ENCODE measurements at places on chromosomes 16 and 17.

DNA sequence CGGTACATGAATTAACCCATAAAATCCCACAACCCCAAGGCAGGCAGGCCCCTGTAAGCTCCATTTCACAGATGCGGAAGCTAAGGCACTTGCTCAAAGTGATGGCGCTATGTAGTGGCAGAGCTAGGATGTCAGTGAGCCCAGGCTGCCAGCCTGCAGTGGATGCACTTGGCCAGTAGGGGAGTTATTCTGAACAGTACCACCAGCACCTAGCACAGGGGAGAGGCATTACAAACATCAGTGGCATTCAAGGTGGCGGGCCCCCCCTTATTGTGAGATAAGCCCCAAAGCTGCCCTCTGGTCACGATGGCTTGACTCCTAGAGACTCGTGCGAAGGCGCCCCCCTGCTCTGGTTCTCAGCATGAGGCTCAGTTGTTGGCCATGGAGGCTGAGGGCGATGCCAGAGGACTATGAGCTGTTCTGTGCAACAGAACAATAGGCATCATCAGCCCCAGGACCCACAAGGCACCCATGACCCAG is 33.8 kb downstream of the GTF3C1 start:
- DNase-seq, result no peak

DNA sequence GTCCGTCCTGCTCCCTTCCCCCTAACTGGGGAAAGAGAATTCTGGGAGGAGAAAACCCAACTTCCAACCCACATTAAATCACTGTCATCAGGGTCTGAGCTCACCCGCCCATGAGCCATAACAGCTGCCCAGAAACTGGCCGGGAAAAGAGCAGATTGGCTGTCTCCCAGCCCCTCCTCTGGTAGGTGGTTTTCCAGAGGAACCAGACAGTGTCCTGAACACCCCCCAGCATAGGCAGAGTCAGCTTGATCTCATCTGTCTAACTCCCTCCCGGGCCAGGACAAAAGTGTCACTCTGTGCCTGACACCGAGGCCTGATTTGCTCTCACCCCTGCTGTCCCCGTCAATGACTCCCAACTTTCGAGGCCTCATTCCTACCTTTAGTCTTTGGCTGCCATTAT is 197.0 kb downstream of the AXIN2 start:
- no peak for DNase-seq

GRCh38 chr17:27326051-27326450 is 32.1 kb downstream of the WSB1 start:
- no peak for DNase-seq

DNA sequence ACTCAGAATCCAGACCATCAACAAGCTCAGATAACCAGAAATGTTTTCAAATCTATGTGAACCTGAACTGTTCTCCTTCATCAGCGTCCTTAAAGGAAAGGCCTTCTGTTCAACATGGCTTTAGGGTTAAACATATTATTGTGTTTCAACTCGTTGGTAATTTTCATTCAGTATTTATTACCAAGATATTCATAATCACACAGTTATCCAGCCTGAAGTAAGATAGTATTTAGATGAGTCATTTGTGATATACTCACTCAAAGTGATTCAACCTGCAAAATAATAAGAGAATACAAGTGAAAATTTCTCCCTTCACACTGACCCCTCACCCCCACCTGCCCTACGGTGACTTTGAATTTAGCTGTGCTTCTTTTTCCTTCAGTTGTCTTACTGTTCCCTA is 3.0 kb downstream of the CYLD start:
- DNase-seq, result no peak

DNA sequence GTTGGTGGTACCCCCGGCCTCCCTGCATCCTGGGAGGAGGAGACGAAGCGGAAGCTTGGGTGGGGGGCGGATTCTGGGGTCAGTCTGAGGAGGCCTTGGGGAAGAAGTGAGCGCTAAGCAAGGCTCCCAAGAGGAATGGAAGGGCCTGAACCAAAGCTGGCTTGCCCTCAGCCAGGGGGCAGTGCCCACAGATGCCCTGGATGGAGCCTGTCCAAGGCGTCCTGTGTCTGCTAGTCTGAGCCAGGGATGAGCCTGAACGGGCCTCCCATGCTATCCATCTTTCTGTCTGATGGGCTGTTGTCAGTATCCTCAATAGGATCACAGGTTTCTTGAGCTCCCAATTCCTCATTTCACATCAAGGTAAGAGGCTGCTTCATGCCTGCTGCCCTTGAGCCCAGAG is 122.3 kb upstream of the LHX1 start:
- DNase-seq, result no peak

DNA sequence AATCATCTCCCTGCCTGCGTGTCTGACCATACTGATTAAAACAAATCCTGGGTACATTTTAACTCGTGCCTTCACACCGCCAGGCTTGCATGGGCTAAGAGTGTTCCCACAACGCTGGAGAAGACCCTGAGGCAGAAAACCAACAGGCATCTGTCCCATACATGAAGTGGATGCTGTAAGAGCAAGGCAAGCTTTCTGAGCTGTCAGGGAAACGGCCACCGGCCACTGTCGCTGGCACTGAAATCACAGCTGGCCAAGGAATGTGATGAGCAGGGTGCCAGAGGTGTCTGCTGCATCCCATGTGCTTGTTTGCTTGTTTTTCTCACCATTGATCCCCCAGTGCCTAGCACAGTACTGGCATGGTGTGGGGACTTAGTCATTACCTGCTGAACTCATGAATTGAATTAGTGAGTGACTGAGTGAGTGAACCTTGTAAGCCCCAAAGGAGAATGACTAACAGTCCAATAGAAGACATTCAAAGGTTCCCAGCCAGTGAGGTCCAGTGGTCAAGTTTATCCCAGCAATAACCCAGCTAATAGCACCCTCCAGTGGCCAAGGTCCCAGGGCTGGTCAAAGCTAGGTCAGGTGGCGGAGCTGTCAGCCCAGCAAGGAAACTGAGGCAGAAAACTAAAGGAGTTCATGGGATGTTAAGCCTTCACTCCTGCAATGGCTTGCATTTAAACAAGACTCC is 92.7 kb upstream of the CDH5 start:
- peak; percentile 62 for DNase-seq

- no peak for DNase-seq
These were observed 29.0 kb upstream of the LGALS9 start for GRCh38 chr17:27601975-27602302.

DNA sequence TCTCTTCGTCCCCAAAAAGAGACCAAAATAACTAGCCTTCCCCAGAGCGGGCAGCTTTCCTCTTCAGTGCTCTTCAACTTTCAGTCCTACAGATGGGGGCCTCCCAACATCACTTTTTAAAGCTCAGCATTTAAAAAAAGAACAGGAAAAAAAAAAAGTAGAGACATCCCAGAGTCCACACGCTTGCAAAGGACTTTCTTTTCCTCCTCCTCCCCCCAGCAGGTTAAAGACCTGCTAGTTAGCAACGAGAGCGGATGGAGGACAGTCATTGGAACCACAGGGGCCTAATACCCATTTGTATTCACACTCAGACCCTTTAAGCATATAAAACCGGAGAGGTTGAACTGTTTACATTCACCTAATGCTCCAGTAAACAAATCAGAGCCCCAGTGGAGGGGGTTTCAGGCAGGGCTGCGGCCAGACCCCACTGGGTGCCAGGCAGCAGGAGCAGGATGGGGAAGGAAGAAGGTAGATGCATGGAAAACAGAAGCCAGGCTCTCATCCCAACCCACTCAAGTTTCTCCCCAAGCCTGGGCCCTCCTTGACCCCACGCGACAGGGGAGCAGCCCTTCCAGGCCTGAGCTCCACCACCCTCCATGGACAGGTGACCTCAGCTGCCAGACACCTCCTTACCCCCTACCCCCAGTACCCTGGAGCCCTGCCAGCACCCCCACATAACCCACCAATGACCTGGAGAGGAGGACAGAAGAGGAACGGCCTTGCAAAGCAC is 15.2 kb downstream of the ZFHX3 start:
- DNase-seq, result no peak

DNA sequence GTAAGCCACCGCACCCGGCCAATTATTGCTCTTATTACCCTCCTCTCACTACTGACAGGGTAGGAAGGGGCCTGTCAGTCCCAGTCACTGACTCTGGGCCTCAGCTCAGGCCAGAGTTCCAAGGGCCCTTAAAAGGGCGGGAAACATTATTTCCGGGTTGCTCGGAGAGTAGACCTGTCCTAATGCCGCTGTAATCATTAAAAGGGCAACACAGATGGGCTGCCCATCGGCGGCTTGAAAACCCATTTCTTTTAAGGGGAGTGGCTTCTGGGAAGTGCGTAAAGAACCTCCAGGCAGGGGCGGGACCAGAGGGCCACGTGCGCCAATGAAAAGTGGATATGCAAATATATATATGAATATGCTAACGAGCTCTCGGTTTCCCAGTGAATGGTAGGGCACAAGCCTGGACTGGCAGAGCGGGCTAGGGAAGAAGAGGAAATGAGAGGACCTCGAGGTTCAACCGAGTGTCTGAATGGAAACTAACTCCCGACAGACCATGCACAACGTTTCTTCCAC is 26.6 kb downstream of the PIPOX start:
- no peak for DNase-seq

DNA sequence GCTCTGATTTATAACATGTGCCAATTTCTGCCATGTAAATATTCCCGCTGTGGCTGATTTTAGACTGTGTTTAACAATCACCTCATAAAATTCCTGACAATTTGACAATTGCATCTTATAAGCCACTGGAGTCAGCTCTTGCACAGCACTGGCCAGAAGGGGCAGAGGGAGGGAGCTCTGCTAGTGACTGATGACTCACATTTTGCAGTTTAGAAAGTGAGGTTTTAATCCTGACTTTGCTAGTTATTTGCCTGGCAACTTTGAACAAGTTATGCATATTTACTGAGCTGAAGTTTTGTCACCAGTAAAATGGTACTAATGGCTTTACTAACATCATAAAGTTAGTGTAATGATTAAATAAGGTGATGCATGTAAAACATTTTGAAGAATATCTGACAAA is 452.3 kb downstream of the CNTNAP4 start:
- DNase-seq, result peak; percentile 3

- no peak for DNase-seq
These were observed 23.8 kb downstream of the MPP3 start for GRCh38 chr17:43809121-43809520.

DNA sequence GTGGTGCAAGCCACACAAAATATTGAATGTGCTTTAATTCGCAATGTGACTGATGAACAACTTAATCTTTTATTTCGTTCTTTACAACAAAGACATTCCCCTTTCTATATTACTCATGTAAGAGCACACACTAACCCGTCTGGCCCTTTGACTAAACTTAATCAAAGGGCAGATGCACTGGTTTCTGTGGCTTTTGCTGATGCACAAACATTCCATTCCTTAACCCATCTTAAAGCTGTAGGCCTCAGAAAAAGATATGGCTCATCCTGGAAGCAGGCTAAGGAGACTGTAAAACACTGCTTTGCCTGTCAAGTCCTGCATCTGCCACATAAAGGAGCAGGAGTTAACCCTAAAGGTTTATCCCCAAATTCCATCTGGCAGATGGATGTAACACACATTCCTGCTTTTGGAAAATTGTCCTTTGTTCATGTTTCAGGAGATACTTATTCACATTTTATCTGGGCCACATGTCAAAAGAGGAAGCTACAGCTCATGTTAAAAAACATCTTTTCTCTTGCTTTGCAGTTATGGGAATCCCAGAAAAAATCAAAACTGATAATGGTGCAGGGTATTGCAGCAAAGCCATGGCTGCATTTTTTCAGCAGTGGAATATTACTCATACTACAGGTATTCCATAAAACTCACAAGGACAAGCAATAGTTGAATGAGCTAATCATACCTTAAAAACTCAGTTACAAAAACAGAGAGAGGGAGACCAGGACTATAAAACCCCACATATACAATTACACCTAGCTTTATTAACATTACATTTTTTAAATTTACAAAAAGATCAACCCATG is 137.2 kb downstream of the AHSP start:
- peak; percentile 3 for DNase-seq

DNA sequence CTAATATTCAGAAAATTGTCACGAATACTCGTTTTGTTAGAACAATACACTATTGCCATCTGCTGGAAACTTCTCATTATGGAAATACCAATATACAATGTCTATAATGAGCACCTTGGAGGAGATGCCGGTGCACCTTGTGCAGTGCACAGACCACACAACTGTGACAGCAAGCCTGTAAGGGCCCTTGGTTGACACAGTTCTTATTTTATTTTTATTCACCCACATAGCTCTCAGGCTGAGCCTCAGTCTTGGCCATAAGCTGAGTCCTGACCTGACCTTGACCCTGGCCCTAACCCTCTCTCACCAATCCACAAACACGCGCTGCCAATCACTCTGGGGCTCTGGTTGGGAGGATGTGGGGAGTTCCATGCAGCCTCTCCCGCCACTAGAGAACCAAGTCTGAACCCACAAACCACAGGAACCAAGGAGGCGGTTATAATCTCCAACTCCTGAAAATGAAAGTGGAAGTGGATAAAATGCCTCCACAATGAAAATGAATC is 7.6 kb downstream of the AIPL1 start:
- DNase-seq, result peak; percentile 37

- DNase-seq, result no peak
These were observed 6.7 kb downstream of the CLUH start for GRCh38 chr17:2704890-2705248.

- peak; percentile 56 for DNase-seq
These were observed 20.9 kb downstream of the HLF start for GRCh38 chr17:55285340-55286301.

DNA sequence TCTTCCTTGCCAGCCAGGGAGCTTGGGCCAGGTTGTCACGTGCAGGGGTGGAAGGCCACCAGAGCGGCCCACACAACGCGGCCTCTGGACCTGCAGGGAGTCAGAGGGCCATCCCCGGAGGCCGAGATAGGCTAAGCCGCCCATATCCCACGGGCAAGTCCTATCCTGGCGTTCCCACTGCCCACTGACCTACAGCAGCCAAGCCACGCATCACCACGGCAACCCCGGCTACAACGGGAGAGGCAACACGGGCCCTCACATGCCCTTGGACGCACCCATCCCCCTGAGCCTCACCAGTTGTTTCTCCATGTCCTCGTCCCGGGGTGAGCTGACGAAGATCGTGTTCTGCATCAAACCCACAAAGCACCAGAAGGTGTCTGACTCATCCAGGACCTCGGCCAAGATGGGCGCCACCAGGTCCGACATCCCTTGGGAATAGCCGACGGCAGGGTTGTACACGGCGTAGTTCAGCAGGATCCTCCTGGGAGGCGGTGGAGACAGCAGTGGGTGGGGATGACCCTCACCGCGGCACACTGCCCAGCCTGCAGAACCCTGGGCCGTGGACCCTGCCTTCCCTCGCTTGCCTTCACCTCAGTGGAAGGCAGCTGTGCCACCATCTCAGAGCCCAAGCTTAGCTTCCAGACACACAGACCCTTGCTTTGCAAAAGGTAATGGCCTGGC is 88.2 kb downstream of the TBC1D16 start:
- no peak for DNase-seq

GRCh38 chr17:73175962-73176565 is 11.3 kb downstream of the SSTR2 start:
- DNase-seq, result no peak
